ENCODE measurements at places on chromosomes 7 and 10. TPM values are rescaled to one million over a fixed set of nuclear protein-coding genes. Genes with fewer than 3 reads are reported as not detected.

SSC4D gene
- total RNA-seq = 1.4 TPM

PCLO gene
- total RNA-seq = 1.4 TPM

BMS1 gene
- total RNA-seq = 20.5 TPM

PAX4 gene
- total RNA-seq = not detected

ZNF316 gene
- total RNA-seq = 17.2 TPM

VENTX gene
- total RNA-seq = not detected

ARMC3 gene
- total RNA-seq = not detected

Data from glomerular endothelial cell (primary cell).